ENCODE measurements at places on chromosomes 16 and 17. TPM values are rescaled to one million over a fixed set of nuclear protein-coding genes. Genes with fewer than 3 reads are reported as not detected.
A peak's percentile ranks its signal among the peaks of the same experiment; 100 is the strongest.

DNA sequence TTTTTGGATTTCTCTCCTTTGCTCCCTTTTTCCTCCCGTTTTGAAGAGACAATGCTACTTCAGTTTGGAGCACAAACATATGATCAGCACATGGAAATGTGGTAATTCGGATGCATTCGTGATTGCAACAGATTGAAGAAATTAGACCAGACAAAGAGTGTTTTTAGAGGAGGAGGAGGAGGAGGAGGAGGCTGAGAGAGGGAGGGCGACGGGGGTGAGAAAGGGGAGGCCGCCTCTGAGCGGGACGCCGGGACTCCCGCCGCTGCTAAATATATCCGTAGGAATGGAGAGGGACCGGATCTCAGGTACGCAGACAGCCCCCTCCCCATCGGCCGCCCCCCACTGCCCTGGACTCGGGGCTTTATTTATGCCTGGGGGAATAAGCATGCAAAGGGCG, 179.3 kb downstream of the SEC14L1 start:
- no peak for DNase-seq

- DNase-seq = peak; percentile 22
These were observed 19.0 kb upstream of the XYLT2 start for GRCh38 chr17:50326831-50327364.

- no peak for DNase-seq
These were observed 147.8 kb downstream of the IRF8 start for GRCh38 chr16:86046667-86047270.

DNA sequence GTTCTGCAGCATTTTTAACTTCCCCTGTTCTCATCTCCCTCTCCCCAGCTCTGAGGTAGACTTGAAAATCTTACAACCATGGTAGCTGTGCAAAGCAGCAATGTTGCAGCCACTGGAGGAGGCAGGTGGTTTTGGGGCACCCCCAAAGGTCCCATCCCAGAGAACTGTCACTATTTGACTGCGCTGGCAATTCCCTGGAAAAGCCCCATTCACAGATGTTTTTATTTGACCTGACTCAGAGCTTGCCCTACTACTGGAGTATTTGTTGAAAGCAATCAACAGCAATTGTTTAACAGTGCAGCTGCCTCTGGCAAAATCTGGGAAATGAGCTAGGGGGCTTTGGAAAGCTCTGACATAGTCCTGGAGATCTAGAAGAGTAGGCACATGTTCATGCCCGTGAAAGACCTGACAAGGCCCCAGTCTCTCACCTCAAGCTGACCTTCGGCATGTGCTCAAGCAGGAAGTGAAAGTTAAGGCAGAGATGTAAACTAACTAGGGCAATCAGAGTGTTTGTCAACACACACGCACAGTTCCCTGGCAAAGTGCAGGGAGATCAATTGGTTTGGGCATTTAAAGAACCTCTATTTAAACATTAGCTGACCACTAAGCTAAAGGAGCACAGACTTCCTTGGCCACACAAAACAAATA, 19.7 kb upstream of the PIK3R5 start:
- no peak for DNase-seq

DNA sequence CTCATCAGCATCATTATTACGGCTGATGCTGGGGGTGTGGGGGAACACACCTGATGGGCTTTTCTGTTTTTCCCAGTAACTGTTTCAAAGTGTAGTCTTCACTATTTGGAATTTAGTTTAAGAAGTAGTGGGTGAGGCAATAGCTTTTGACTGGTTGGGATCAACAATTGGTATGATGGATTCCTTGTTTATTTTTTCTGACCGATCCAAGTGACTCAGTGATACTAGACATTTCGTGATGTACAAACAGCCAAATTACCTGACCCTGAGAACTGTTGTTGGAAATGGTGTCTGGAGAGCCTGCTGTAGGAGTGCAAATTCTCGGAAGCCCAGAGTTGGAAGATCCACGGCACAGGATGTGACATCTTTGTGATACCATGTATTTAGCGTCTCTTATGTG, 204.2 kb downstream of the PRKCA start:
- no peak for DNase-seq

DNA sequence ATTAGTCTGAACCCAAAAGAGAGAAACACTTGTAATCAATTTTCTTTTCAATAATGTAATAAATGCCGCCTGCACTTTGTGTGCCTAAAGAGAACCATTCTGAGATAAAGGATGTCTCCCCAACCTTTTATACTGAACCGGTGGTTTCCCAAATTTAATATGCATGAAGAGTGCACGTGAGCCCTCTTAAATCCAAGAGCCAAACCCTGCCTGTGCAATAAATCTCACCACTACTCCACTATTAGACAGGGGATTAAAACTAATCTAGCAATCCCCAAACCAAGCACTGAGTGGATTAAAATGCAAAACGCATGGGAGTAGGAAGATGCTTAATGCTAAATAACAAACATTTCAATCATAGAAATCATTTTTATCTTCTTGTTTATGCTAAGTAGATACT, 351.0 kb upstream of the PSMD7 start:
- DNase-seq = no peak

DNA sequence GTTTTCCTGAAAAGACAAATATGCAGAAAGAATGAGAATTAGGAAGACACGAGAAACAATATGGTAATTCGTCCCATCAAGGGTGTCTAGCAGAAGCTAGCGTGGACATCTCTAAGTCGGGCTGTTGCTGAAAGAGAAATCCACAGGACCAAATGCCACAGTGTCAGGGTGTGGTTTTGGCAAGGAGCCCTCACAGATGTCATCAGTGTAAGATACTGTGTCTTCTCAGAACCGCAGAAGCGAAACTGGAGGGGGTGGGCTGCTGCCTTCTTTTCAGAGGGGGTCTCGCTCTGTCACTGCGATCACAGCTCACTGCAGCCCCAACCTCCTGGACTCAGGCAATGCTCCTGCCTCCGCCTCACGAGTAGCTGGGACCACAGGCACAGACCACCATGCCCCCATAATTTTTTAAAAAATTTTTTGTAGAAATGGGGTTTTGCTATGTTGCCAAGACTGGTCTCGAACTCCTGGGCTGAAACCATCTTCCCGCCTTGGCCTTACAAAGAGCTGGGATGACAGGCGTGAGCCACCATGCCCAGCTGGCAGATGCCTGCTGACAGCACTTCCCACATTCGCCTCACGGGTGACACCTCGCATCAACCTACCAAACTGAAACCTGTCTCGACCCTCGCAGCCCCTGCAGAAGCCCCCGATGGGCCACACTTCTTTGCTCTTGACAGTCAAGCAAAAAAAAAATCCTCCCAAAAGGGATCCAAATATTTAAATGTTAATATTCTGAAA, 26.2 kb downstream of the TRAP1 start:
- DNase-seq = no peak

DNA sequence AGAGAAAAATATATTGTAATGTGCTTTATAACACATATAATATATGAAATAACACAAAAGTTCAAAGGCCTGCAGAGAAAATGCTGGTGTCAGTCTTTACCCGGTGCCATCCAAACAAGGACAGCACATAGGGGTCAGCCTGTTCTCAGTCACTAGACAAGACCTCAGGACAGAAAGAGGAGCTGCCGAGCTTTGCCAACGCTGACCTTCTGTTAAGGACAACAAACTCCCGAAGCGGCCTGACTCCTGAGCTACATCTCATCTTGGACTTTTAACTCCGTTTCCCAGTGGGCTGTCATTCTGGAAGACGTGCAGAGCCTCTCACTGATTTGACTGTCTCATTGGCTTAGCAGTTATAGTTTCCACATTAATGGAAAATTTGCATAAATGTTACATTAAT, 6.9 kb downstream of the ELAC2 start:
- DNase-seq = no peak

GRCh38 chr17:65742403-65743307, 181.2 kb upstream of the AXIN2 start:
- DNase-seq = no peak

- DNase-seq = no peak
These were observed 85.5 kb downstream of the SSH2 start for GRCh38 chr17:29844339-29845048.

GRCh38 chr17:32546031-32546444, 59.2 kb downstream of the CDK5R1 start:
- DNase-seq = no peak

- DNase-seq = peak; percentile 31
These were observed 18.0 kb downstream of the C17orf75 start for GRCh38 chr17:32323811-32324491.

DNA sequence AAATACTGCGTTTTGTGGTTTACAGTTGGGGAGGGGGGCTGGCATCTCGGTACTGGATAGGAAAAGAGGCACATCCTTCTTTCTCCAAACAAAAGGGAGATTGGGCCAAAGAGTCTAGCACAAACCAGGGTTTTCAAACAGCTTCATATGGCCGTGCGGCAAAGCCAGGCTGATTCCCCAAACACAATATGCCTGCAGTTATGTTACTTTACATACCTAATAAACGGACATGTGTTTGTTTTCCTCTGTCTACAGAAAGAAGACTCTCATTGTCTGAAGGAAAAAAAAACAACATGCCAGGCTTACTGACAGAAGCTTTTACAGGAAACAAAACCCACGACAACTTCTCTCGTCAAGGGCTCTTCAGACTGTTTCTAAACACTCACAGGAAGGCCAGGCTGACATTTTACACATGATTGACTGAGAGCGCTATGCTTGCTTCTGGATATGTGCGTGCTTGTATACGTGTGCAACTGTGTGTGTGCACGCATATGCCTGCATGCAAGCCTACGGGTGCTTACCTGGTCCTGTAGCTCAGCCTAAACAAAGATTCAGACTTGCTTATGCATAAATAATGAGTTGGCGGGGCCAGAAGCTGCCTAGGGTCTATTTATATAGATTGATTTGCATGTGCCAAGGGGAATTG, 461.0 kb upstream of the C16orf82 start:
- no peak for DNase-seq

GRCh38 chr17:76262732-76263344, 2.3 kb upstream of the UBALD2 start:
- DNase-seq = peak; percentile 48

DNA sequence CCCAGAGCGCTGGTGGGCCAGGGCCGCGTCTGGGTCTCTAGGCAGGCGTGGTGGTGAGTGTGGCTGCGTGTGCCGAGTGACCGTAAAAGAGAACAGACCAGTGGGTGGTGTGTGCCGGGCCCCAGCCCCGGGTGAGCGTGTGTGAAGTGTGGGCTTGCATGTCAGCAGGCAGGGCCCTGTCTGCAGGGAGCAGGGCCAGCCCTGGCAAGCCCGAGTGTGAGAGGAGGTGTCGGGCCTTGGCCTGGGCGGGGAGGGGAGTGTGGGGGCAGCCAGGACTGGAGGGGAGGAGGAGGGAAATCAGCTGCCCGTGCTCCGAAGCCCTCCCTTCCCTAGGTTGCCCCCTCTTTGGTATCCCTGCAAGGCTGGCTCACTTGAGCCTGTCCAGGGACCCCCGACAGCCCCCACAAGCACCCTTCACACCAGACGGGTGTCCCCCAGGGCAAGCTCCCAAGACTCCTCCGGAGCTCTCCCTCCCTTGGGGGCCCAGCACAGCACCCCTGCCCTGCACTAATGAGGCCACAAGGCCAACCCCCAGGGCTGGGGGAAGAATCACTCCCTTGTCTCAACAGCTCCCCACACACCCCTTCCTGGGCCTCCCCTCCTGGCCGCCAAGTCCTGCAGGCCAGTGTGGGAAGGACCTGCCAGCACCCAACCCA, 1.9 kb downstream of the USH1G start:
- no peak for DNase-seq

DNA sequence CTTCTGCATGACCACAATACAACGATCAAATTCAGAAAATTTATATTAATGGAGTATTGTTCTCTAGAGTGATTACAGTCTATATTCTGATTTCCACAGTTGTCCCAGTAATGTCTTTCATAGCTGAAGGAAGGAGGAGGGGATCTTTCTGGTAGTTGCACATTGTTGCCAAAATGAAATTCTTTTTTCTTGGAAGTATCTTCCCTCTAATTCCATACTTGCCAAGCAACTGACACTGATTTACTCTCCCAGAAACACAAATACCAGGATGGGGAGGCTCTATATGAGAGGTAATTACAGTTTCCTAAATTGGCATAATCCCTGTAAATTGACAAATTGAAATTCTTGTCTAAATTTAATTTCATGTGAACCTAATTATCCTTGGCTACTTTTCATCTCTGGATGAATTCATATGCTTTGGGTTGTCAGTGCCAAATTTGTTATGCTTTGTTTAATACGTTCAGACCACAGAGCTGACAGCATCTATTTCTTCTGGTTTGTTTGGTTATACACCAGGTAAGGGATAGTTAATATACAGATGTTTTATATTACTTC, 30.0 kb downstream of the NOL11 start:
- no peak for DNase-seq

CDH11 gene
- not detected for total RNA-seq

PHAF1 gene
- total RNA-seq = 18.2 TPM

NACA2 gene
- not detected for total RNA-seq

GP1BA gene
- not detected for total RNA-seq

Measured in activated T-cell treated with anti-CD3 and anti-CD28 coated beads, Interleukin-2, amount 50 U/mL, for 72 hours (primary cell).